ENCODE measurements at places on chromosomes 3 and 15. TPM values are rescaled to one million over a fixed set of nuclear protein-coding genes. Genes with fewer than 3 reads are reported as not detected.

SCG5 gene
- 2.5 TPM for total RNA-seq

GRCh38 chr3:50539356-50540286 is 27.9 kb downstream of the C3orf18 start:
- DNase-seq, result no peak

GRCh38 chr3:123376451-123377242 is 72.2 kb downstream of the ADCY5 start:
- DNase-seq, result no peak

DNA sequence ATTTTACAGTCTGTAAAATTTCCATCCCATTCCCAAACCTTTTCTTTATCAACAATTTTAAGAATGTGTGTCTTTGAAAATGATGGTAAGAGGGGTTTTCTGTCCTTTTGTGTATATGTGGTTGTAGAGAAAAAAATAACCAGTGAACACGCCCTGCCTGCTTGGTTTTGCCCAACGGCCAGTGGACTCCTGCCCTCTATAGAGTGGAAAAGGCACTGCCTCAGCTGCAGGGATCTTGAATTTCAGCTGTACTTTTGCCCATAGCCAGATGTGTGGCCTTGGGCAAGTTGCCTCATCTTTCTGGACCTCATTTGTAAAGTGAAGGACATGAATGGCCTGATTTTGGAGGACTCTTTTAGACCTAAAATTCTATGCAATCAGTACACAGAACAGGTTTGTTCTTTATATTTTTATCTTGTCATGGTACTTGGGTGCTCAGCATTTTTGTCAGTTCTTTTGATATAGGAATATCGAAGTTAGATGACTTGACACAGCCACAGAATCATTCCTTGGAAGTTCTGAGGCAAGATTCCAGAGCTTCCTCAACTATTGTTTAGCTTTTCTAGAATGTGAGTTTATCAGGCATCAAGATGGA is 81.0 kb downstream of the CLDN11 start:
- DNase-seq, result no peak

DNA sequence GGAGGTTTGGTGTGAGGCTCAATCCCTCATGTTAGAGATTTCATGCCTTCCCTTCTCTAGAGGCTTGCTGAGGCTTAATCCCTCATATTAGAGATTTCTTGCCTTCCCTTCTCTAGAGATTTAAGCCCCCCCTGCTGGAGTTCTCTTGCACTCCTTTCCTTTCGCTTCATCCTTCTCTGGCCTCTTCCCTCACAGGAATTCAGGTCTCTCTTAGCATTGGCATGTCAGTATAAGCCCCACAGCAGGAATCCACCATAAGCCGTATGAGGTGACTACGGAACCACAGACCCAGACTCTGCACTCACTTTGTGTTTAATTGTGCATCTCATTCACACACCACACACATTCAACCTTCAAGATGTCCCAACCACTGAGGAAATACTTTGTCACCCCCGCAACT is 338.6 kb upstream of the POU1F1 start:
- no peak for DNase-seq

GRCh38 chr15:39415634-39416033 is 165.2 kb upstream of the THBS1 start:
- no peak for DNase-seq
